Right lobe of liver (tissue), 6 donors: ENCODE measurements at places on chromosomes 13 and 19. TPM values are rescaled to one million over a fixed set of nuclear protein-coding genes. Genes with fewer than 3 reads are reported as not detected.

The LILRA5 gene
- total RNA-seq: 1.1 TPM

The SAE1 gene
- total RNA-seq: 18.8 TPM

DNA sequence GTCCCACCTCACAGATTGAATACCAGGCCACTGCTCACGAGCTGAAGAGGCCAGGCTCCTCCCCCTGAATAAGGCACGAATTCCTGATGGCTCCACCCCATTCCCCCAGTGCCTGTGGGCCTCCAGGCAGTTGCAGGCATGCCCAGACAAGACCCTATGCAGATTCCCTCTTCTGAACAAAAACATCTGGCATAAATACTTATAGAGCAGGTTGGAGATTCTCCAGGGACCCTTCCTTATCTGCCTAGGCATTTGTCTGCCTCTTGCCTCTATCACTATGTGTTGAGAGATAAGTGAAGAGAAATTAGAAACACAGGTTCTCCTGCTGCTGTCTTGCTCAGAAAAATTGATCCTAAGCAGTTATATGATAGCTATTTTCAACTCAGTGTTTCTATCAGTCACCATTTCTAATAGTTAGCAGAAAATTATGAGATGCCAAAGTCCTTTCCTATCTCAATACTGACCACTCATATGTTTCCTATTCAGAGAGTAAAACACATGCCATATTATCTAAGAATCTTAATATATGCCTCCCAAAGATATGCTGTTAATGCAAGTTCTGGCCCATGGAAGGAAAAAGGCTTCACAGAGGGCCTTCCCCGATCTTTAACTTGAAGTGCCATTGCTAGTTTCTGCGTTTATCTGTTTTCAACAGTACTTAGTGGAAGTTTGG is 364.0 kb downstream of the KCTD12 start:
- no peak for DNase-seq

DNA sequence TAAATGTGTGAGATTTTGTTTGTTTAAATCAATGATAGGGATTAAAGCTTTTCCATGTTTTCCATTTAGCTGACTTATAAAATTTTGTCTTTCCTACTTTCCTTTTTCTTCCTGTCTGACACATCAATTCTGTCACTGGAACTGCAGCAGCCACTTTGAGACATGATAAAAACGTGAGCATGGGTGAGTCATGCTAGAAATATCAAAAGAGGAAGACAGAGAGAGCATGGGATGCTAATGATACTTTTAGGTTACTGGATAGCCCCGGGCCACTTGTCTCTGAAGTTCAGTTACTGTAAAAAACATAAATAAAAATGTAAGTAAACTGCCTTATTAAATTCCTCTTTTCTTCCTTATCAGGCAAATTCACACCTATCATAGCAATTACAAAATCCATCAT is 1332.0 kb upstream of the PCDH20 start:
- DNase-seq: no peak

DNA sequence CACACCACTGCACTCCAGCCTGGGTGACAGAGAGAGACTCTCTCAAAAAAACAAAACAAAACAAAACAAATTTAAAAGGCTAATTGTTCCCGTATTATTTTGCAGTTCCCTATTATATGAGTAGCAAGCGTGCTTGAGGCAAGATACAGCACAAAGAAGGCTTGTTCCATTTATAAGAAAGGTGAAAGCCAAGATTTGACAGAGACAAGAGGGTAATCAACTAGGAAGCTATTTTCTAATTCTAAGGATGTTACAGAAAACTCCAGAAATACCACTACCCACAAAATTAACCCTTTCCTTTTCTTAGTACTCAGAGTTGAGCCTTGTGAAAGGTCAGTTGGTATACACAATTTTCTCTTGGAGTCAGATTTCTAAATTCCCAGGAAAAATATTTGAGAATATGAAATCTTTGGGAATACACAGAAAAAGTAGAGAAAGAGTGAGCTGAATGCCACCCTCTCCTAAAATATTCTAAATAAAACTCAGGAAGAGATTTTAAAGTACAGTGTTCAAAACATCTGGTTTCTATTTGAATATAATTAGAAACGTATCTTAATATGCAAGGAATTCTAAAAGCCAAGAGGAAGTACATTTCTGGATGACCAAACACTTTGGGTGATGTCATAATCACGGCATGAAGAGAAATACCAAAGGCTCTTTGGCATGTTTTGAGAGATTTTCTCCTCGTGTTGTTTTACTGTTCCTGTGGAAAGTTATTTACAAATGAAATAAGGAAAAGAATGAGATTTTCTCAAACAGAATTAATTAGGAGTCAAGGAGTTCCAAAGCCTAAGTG is 63.0 kb upstream of the FLT1 start:
- no peak for DNase-seq

- no peak for DNase-seq
Measured at GRCh38 chr13:30676672-30677071, 58.7 kb upstream of the ALOX5AP start.

The PRDX2 gene
- 219 TPM for total RNA-seq

The SSC5D gene
- 0.49 TPM for total RNA-seq

- no peak for DNase-seq
Measured at GRCh38 chr13:67013709-67014108, 216.4 kb downstream of the PCDH9 start.

GRCh38 chr19:966485-967088 is 17.6 kb upstream of the WDR18 start:
- no peak for DNase-seq

- no peak for DNase-seq
Measured at GRCh38 chr13:28137596-28137995, 749 bp upstream of the PAN3 start.

DNA sequence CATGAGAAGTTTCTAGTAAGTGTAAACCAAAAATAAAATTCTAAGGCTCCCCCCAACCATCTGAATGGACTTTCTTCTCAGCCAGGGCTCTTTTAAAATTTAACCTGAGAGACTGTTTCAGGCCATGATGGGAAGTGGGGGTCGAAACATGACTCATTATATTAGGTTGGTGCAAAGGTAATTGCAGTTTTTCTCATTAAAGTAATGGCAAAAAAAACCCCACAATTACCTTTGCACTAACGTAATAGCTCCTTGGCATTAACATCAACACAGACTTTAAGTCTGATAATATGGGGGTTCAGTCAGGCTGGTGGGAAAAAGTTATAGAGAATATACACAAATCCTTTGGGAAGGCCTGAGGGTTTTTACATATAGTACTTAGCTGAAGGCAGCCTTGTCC is 9.4 kb upstream of the SPART start:
- no peak for DNase-seq

- DNase-seq: no peak
Measured at GRCh38 chr19:10681658-10682057, 19.6 kb upstream of the QTRT1 start.

DNA sequence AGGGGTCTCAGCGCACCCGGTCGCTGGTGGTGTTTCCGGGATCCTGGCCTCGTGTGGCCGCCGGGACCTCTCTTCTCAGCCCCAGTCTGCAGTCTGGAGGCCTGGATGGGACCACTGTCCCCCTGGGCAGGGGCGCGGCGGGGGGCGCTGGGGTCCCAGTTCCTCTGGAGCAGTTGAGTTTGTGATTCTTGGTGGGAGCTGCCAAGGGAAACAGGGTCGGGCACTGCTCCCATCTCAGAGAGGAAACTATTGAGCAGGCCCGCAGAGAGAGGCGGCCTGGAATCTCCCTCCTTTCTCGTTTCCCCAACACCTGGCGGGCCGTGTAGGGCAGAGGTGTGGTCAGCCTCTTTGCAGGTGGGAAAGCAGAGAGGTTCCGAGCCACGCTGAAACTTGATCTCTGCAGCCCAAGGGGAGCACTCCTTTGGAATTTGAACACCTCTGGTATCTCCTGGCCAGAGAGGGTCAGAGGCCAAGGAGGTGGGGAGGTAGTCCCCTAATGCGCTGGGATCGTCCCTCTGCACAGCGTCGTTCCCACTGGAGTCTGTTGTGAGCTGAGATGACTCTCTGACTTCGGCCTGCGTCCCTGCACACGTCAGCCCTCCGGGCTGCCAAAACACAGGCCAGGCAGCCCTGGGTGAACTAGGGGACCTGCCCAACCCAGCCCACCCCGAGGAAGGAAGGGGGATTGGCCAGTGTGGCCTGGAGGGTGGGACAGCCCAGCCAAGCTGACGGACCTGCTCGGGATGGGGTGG is 741 bp downstream of the PLEKHF1 start:
- DNase-seq: peak; percentile 67

DNA sequence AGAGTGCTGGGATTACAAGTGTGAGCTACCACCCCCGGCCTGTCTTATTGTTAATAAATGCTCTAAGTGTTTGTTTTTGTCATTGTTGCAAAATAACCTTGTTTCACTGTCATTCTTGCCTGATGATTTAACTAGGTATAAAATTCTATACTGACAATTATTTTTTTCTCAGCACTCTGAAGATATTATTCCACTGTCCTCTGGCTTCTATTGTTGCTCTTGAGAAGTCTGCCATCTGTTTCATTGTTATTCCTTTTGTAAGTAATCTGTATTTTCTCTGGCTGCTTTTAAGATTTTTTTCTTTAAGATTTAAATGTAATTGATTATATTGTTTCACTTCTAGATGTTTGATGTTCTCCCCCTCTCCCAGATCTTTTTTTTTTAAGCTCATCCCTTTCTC is 17.6 kb downstream of the ZNF420 start:
- no peak for DNase-seq

The HSD17B14 gene
- total RNA-seq: 18.8 TPM

The MEIOSIN gene
- not detected for total RNA-seq

The TMC4 gene
- total RNA-seq: 0.18 TPM

DNA sequence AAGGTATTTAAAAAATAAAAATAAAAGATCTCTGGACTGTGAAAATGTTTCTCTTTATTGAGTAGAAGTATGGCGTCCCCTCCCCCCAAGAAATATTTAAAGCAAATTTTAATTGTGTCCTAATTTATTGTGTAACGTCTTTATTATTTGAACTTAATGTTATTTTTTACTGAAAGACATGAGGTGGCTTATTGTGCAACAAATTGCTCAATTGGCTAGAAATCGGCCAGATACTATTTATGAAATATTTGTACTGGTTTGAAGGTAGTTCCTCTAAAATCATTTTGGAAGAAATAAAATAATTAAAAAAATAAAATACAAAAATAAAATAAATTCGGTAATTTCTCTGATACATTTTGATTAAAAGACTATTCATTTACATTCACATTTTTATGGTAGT is 162.3 kb downstream of the DACH1 start:
- DNase-seq: no peak

GRCh38 chr19:1002600-1002999 is 2.4 kb downstream of the GRIN3B start:
- DNase-seq: no peak

DNA sequence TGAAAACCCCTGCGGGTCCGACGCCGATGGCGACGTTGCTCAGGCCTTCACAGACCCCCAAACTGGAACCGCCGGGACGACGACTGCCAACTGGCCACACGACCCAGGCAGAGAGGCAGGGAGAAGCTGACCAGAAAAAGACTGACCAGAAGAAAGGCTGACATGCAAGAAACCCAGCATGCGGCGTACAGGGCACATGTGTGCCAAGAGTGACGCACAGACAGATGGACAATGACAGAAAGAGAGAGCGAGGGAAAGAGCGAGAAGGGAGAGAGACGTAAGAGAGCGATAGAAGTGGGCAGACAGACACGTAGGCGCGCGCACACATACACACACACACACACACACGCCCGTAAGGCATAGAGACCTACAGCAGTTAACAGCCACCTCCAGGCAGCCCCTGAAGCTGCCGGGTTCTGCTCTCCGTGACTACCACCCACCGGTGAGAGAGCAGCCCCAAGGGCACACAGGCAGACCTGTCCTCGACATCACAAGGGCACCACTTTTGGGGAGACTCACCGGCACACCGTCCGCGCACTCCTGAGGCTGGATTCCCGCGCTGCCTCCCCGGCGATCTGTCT is 67.2 kb upstream of the ZNF527 start:
- DNase-seq: no peak

The MBD3L5 gene
- total RNA-seq: not detected

The DACH1 gene
- total RNA-seq: 1.5 TPM

The SIGLEC8 gene
- total RNA-seq: 0.55 TPM

DNA sequence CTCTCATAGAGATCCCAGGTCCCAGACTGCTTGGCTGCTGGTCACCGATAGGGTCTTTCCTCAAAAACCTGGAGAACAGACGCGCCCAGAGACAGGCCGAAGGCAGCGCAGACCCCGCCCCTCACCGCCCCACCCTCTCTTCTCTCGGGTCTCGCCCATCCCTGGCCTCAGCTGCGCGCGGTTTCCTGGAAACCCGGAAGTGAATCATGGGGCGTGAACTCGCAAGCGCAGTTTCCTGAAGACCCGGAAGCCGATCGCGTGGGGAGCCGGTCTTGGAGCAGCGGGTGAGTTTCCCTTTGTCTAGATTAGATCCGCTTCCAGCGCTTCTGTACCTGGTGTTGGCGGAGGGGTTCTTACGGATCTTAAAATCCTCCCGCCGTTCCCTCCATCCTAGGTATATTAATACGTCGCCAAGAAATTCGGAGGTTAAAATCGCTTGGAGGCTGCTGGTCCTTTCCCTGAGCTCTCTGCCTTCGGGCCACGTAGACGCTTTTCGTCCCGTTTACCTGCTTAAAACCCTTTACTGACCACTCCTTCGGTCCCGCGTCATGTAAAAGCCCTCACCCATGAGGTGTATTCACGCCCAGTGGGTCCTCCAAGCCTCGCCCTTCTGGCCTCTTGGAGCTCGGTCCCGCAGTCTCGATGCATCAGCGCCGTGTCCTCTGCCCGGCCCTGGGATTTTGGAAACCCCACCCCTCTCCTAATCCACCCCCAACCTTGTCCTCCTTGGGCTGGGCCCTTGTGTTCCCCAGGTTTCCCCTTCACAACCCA is at the start of gene ZNF578:
TSS of gene ZNF578 (plus strand) at position 230 of the 771 bp plus-strand sequence. CDS start 48,293 bp downstream, outside the sequence.
- peak; percentile 46 for DNase-seq

The IQCN gene
- 2.3 TPM for total RNA-seq

DNA sequence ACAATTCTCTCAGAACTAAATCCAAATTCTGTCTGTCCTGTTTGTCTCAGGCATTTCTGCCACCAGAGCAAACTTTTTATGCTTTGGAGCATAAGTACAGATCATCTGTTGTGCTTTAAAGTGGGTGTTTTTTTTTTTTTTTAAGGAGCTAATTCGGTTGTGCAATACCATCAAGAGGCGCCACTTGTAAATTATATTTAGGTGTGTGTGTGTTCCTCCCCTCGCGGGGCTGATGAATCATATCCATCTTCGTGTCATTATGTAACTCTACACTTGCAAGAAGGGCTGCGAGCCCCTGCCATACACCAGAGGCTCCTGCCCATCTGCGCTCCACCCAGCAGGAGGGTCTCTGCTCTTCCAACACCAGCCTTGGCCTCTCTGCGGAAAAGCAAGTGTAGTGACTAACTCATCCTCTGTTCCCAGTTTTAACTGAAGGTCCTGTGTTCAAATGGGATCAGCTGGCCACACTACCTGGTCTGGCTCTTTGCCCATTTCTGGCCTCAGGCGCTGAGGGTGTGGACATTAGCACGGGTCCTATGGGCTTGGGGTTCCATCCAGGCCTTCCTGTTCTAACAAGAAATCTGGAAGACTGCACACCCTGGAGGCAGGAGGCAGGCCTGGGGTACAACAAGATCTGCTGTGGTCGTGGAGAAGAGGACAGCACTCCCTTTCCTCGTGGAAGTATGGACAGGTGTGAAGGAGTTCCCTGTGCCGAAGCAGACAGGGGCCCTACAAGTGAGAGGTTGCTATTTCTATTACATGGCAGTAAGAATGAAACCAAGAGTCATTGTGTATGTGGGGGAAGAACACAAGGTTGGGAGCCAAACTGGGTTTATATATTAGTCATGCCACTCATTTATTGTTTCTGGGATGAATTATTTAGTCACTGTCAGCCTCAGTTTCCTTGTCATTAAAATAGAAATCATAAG is 96.1 kb upstream of the MBNL2 start:
- no peak for DNase-seq

The ICAM5 gene
- total RNA-seq: 0.06 TPM
